ENCODE measurements at places on chromosomes 7 and 10. TPM values are rescaled to one million over a fixed set of nuclear protein-coding genes. Genes with fewer than 3 reads are reported as not detected.

- ATAC-seq: no peak
Observed at GRCh38 chr7:80550005-80550404, 38.1 kb upstream of the GNAT3 start.

PIK3AP1 gene
- total RNA-seq: 6.6 TPM

- no peak for ATAC-seq
Observed at GRCh38 chr7:22851145-22851544, 28.5 kb upstream of the TOMM7 start.

GRCh38 chr10:132494866-132495630, 42.5 kb upstream of the INPP5A start:
- no peak for ATAC-seq

- ATAC-seq: no peak
Observed at GRCh38 chr7:81626008-81626407, 143.8 kb downstream of the HGF start.

- ATAC-seq: no peak
Observed at GRCh38 chr7:949021-949934, 5.2 kb downstream of the ADAP1 start.

- no peak for ATAC-seq
Observed at GRCh38 chr10:108003576-108003975, 839.1 kb upstream of the SORCS1 start.

PON3 gene
- total RNA-seq: not detected

FXYD4 gene
- not detected for total RNA-seq

GRCh38 chr7:87541648-87542047, 59.0 kb downstream of the ABCB1 start:
- ATAC-seq: no peak

DNA sequence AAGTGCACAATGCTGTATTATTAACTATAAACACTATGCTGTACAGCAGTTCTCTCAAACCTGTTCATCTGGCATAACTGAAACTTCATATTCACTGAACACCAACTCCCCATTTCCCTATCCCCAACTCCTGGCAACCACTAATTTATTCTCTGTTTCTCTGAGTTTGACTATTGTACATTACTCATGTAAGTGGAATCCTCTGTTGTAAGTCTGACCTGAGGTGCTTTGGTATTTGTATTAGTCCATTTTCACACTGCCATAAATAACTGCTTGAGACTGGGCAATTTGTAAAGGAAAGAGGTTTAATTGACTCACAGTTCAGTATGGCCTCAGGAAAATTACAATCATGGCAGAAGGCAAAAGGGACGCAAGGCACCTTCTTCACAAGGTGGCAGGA, 266.3 kb downstream of the PPP1R3A start:
- ATAC-seq: no peak

DNA sequence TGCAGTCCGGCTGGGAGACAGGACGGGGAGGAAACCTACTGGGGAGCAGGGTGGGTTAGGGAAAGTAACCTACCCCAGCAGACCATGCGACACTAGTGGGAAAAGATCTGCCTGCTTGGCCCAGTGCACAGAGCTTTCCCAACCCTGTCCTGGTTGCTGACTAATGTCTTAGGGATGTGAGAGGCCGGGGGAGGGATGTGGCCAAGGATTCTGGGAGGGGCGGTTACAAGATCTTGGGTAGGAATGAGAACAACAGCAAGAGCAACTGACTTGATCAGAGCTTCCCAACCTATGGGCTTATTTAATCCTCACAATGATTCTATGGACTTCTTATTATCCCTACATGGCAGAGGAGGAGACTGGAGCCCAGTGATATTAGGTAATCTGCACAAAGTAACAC, 24.0 kb upstream of the EIF5AL1 start:
- no peak for ATAC-seq

IFIT1 gene
- 0.58 TPM for total RNA-seq
